ENCODE measurements at places on chromosomes 5 and 9. TPM values are rescaled to one million over a fixed set of nuclear protein-coding genes. Genes with fewer than 3 reads are reported as not detected.

DNA sequence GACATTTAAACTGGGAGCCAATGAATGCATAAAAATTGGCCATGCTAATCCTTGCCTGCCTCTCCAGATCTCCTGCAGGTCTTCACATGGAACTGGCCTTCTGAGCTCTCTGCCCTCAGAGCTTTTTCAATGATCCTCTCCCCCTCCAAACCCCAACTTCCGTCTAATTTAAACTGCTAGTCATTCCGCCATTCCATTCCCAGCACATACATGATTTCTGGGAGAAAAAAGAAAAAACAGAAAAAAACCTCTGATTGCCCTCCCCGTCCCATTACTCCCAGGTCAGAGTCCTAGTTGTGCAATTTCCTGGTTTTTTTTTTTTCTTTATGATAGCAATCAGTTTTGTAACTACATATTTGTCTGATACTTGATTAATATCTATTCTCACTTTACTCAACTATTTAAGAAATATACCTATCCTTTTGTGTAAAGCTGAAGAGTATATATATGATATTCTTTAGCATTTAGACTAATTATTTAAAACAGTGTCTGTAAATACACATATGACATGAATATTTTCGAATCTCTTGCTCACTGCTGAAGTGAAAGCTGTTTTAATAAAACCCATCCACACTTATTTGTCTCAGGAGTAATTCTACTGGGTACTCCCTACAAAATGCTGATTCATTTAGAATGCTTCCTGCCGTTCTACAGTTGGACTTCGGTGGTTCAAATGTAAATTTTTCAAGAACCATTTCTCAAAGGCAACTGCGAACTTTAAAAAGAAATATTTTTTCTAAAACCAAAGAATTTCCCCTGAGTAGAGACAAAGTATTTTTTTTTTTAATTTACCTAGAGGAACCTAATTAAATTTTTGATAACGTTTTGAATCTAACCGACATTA, 1.6 kb downstream of the HINT1 start:
- DNase-seq, result no peak

DNA sequence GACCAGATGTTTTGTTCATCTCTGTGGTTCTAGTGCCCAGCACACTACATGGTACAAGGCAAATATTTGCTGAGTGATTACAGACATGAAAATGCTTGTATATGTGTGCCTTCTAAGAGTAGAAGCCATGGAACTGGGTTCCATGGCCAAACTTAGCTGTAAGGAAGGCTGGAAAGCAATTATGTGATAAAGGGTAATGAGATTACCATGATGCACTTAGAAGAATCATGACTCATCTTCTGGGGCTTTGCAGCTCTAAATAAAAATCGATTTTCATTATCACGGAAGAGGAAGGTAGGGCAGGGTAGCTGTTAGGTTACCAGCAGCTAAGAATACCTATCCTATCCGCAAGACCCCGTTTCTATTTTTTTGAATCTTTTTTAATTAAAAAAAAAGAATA, 28.0 kb downstream of the RFK start:
- no peak for DNase-seq

DNA sequence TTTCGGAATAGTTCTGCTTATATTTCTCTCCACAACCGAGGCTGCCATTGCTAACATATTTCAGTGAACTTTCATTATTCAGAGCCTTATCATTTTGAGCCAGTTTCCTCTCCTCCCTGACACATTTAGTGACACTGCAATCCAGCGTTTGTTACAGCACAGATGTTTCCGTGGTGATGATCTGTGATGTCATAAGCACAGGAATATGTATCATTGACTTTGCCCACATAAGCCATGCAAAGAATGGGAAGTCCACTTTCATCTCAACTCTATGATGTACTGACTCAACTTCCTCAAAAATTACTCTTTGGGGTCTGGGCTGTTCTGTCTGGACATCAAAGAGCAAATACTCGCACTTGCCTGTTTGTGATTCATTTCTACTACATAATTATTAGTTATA, 291.8 kb downstream of the EBF1 start:
- no peak for DNase-seq

SKP1 gene
- total RNA-seq, result 307 TPM

HMCN2 gene
- total RNA-seq, result not detected

OCLN gene
- total RNA-seq, result 0.62 TPM

FOXD4 gene
- total RNA-seq, result not detected
